ENCODE measurements at places on chromosomes 2 and 18.

GRCh38 chr18:51235009-51235789 lies 37.7 kb upstream of the MEX3C start:
- DNase-seq: peak; percentile 73

DNA sequence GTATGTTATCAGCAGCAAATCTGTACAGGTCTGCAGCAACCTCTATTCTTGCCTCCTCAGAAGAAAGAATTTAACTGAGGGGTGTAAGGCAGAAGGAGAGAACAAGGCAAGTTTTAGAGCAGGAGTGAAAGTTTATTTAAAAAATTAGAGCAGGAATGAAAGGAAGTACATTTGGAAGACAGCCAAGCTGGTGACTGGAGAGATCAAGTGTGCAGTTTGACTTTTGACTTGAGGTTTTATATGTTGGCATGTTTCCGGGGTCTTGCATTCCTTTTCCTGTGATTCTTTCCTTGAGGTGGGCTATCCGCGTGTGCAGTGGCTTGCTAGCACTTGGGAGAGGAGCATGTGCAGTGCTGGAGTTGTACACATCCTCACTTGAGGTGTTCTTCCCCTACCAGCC lies 16.5 kb upstream of the CERS6 start:
- DNase-seq: peak; percentile 33

- no peak for DNase-seq
Observed at GRCh38 chr2:170587117-170587516, 128.0 kb upstream of the SP5 start.

DNA sequence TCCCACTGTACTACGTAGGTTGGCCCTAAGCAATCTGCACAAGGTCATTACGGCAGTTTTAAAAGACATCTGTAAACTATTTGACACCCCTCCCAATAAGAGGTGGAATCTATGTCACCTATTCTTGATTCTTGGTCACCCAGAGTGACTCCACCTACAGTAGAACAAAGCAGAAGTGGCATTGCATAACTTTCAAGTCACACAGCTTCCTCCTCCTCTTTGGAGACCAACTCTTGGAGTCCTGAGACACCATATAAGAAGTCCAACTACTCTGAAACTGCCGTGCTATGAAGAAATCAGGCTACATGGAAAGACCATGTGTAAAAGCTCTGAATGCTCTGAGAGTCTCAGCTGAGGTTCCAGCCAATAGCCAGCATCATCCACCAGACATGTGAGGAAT lies 253.5 kb upstream of the CDH20 start:
- DNase-seq: no peak

- DNase-seq: no peak
Observed at GRCh38 chr2:16139663-16140615, 199.6 kb downstream of the MYCN start.

- peak; percentile 82 for DNase-seq
Observed at GRCh38 chr2:66495788-66496640, 61.1 kb downstream of the MEIS1 start.

GRCh38 chr18:44782617-44783016 lies 101.9 kb downstream of the SETBP1 start:
- no peak for DNase-seq

- DNase-seq: peak; percentile 72
Observed at GRCh38 chr2:201130524-201131186, 14.7 kb downstream of the CFLAR start.

- peak; percentile 73 for DNase-seq
Observed at GRCh38 chr2:120864981-120865380, 129.3 kb downstream of the GLI2 start.

GRCh38 chr2:105391058-105391627 lies 7.7 kb downstream of the FHL2 start:
- DNase-seq: peak; percentile 71

- no peak for DNase-seq
Observed at GRCh38 chr18:6434481-6434880, 19.8 kb upstream of the L3MBTL4 start.

DNA sequence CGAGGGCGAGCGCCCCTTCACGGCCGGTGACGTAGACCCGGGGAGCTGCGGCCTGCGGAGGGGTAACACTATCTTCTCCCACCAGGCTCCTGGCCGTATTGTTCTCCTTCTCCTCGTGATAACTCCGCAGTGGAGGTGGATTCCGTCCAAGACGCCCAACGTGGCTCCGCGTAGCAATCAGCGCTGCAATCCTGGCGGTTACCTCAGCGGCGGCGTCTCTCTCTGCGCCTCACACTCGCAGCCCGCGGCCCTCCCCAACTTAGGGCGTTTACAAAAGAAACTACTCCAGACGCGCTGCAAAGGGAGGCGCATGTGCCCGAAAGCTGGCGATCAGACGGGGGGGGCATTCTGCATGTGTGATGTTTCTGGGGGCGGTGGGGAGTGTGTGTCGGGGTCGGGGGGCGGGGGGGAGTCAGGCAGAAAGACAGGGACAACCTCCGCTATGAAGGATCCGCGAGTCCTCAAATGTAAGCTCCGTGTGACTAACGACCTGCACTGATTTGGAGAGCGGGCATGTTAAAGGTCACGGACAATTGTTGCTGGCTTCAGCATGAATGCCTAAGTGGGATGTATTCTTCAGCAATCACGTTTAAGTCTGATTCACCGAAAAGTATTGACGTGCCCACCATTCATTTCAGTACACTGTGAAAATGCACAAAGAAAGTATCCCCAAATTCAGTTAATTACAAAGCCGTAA lies 1.3 kb upstream of the ZNF516 start:
- peak; percentile 53 for DNase-seq

DNA sequence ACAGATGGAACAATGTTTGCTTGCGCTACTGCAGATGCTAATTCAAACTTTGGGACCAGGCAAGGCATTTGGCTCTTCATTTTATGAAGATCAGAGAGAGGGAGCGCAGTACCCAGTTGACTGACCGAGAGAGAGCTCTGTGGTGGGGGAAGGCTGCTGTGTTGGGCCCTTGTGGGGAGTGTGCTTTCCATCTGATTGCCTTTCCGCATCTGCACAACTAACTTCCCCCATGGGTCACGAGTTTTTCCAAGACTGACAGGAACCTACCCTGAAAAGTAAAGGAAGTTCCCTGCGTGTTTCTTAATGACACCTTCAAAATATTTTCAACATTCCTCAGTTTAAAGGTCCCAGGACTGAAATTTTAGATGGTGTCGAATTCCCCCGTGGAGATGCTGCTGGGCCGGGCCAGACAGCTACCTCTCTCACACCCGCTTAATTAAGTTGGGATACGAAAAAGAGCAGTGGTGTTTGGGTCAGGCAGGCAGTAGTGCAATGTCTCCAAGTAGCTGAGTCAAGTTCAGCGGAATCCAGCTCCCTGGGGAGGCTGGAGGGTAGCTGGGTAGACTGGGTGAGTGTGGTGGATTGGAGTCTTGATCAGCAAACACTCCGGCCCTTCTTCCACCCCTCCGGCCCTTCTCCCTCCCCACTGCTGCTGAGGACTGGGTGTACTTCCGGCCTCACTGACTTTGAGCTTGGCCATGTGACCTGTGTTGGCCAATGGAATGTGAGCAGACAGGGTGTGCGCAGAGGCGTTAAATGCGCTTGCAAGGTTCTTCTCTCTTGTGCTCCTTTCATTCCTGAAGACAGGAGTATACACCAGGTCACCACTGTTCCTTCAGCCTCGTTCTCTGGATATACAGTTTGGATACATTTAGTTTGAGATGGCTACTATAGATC lies 2.3 kb upstream of the ARHGAP25 start:
- no peak for DNase-seq

DNA sequence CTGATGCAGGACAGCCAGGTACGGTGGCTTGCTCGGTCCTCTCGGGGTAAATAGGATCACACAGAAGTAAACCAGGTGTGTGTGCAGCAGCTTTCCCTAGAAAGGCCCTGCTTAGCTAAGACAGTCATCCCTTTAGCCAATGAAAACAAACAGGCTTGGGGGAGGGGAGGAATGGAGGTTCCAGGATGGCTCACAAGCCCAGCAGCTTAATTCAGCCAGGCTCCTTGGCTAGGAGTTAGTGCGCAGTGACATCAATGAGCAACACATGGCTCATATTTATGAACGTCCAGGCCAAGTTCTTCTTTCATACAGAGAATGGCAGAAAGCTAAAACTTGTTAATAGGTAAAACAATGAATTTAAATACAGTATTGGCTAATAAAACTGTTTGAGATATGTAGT lies 10.2 kb downstream of the IAH1 start:
- DNase-seq: no peak

DNA sequence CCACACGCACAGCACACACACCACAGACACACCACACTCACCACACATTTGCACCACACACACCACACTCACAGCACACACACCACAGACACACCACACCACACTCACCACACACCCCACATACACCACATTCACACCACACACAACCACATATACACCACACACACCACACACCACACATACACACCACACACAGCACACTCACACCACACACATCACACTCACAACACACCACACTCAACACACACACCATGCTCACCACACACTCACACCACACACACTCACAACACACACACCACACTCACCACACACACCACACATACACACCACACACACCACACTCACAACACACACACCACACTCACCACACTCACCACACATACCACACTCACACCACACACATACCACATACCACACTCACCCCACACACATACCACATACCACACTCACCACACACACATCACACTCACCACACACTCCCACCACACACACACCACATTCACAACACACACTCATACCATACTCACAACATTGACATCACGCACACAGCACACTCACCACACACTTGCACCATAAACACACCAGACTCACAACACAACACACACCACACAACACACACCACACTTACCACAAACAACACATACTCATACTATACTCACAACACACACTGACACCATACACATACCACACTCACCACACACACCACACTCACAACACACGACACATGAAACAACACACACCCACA lies 60.0 kb downstream of the SDC1 start:
- peak; percentile 52 for DNase-seq

- DNase-seq: peak; percentile 91
Observed at GRCh38 chr2:234291765-234292204, 205.1 kb downstream of the ARL4C start.

DNA sequence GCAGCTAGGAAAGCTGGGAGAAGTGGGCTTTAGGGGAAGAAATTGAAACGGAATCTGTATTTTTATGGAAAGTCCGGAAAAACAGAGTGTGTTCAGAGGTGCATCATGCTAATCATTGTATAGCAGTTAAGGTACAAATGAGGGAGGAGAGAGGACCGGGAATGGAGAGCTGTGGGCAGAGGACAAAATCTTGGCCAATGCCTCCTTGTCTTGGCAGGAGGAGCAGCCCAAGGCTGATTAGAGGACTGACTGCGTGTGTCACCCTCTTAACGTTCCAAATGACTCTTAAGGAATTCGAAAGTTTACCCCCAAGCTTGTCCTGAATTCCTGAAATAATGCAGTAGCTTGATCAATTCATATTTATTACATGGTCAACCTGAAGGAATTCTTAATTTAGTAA lies 81.0 kb downstream of the ZNF236 start:
- DNase-seq: no peak

DNA sequence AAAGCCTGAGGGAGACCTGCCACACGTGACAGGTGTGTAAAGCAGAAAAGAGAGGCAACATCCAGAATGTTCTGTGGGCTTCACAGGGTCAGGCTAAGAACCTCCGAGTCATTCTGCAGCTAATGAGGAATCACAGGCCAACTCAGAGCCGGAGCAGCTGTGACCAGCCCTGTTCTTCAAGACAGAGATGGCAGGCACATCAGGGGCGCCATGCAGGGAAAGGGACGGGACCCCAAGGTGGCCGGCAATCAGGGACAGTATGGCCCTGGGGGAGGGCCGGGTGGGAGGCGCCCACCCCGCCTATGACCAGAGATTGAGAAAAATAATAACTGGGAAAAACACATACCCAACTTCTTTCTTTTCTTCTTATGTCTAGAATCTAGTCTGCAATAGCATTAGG lies 316.7 kb upstream of the SALL3 start:
- no peak for DNase-seq

- DNase-seq: no peak
Observed at GRCh38 chr2:186306754-186307153, 179.3 kb upstream of the ZC3H15 start.

- DNase-seq: no peak
Observed at GRCh38 chr2:239938651-239939486, 86.3 kb downstream of the NDUFA10 start.

GRCh38 chr2:170943596-170943995 lies 14.5 kb downstream of the GORASP2 start:
- no peak for DNase-seq

GRCh38 chr2:221077251-221077650 lies 494.9 kb downstream of the EPHA4 start:
- DNase-seq: no peak

GRCh38 chr18:21739604-21740537 lies 721 bp upstream of the MIB1 start:
- DNase-seq: no peak

- no peak for DNase-seq
Observed at GRCh38 chr18:27983780-27984179, 193.2 kb downstream of the CDH2 start.

- peak; percentile 77 for DNase-seq
Observed at GRCh38 chr2:30425326-30425725, 21.7 kb upstream of the LCLAT1 start.

DNA sequence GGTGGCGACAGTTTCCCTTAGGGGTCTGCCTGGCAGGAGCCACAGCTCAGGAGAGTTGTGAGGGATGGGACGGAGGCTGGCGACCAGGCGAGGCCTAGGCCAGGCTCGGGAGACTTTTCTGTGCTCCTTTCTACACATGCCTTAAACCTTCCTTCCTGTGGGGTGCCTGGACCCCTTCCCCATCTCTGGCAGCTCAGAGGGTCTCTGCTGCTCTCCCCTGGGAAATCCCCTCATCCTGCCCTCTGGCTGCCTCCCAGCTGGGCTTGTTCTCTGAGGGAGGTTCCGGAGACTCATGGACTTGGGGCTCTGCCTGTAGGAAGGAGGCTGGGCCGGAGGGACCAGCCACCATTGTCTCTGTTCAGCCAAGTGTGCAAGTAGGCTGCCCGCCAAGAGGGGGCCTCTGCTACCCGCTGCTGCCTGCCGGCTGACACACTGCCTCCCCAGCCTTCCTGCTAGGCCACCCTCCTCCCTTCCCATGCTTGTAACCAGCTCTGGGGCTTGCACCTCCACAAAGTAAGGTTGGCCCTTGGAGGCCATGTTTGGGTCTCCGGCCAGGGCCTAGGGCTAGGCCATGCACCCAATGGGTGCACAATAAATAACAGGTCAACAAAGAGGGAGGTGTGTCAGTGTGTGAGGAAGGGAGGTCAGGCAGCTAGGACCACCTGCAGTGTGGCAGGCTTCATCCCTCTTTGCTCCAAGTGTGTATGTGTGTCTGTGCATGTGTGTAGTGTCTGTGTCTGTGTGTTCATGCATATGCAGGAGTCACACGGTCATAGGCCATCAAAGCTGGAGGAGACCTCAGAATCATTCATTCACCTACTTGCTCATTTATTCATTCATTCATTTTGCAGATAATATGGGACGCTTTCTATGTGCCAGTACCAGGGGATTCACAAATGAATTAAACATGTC lies 28.8 kb downstream of the PSD4 start:
- DNase-seq: no peak
